ENCODE measurements at places on chromosomes 13 and 19.
A peak's percentile ranks its signal among the peaks of the same experiment; 100 is the strongest.

GRCh38 chr13:114225610-114226009, 9.1 kb upstream of the CDC16 start:
- DNase-seq: no peak

- DNase-seq: no peak
Measured at GRCh38 chr19:35727053-35727955, 9.5 kb downstream of the KMT2B start.

DNA sequence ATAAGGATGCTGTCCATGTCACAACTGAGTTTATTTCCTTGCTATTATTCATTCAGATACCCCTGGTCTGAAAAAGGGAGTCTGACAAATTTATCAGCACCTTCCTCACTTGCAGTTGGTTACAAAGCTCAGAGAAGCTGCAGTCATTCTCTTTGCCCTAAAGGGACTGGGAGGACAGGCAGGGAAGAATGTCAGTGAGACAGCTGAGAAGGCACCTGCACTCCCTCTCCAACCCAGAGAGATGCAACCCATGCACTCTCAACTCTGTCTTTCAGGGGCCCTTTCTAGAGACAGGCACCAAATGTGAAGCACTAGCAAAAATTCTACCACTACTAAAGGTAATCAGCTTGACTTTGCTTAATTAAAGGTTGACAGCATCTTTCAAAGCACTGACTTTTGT, 83.3 kb downstream of the CRYL1 start:
- DNase-seq: no peak

DNA sequence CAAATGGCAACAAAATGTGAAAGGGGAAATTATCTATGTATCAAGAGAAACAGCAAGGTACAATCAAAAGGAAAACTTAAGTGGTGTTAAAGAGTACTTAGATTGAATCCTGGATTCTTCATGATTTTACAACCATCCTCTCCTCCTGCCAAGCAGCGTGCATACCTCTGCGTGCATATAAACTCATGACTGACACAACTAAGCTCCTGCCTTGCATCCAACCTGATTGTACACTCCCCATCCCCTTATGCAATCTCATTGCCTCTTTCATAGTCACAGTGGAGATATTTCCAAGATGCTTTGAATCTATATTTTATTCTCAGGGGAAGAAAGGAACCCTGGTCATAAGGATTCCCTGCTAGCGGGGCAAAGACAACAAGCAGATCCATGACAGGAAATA, 499.9 kb downstream of the KCTD12 start:
- no peak for DNase-seq

GRCh38 chr19:39328046-39328705, 7.5 kb upstream of the LRFN1 start:
- DNase-seq: peak; percentile 77

DNA sequence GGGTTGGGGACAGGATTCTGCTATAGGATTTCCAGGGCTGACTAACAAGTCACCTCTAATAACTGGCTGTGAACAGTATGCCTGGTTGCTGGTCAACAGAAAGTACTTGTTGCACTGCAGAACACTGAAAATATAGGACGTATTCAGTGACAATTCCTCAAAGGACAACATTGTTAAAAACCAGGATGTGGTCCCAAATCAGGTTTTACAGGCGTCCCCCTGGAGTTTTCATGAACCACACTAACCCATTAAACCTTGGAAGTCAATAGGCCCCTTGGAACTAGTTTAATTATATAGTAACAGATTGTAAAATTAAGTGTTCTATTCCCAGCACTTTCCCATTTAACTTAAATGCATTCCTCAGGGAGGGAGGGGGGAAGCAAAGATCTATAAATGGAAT, 495.4 kb downstream of the TBC1D4 start:
- DNase-seq: no peak

- no peak for DNase-seq
Measured at GRCh38 chr19:30449673-30450072, 77.5 kb downstream of the ZNF536 start.

DNA sequence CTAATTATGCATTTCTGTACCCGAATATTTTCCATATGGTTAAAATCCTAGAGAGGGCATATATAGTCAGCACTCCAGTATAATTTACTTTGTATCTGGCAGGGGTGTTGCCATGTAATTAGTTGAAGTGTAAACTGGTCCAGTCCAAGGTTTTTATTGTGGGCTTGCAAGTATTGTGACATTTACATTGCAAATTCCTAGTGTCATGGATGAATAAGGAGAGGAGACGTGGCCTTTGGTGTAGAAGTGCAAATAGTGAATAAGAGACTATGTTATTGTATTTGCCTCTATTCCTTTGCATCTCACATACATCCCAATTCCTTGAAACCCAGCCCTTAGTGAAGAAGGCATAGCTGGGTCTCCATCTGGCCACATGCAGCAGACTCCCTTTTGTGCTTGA, 330.6 kb downstream of the ATP8A2 start:
- no peak for DNase-seq

- DNase-seq: no peak
Measured at GRCh38 chr19:1671716-1672037, 19.3 kb upstream of the TCF3 start.

DNA sequence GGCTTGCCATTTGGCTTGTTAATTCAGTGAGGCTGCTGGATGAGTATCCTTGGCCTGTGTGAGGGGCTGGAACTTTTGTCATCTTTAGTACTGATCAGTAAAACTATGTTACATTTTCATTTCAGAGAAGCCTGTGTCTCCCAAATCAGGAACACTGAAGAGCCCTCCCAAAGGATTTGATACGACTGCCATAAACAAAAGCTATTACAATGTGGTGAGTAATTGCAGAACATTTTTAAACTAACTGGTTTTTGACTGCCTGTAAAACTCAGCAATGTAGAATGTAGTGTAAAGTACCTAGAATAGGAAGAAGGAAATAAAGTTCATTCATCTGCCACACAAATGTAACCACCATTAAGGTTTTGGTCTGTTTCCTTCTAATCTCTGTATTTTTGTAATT, 87.4 kb upstream of the TEX29 start:
- DNase-seq: no peak

GRCh38 chr19:42285988-42286348, 16.0 kb upstream of the PRR19 start:
- no peak for DNase-seq

DNA sequence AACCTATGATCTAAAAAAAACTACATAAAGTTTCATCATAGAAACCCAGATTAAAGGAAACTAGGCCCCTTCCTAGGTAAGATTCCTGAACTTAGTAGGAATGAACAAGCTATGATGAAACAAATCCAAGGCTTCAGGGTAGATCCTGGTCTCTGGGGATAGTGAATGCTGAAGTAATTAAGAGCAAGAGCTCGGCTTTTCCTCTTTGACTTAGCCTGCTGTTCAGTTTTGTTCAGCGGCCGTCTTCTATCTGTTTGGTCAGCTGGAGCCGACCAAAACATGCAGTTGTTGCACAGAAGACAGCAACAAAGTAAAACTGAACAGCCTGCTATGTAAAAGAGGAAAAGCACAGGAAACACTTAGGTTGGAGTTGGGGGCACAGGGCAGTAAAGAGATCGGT, 44.1 kb upstream of the RFXAP start:
- no peak for DNase-seq

DNA sequence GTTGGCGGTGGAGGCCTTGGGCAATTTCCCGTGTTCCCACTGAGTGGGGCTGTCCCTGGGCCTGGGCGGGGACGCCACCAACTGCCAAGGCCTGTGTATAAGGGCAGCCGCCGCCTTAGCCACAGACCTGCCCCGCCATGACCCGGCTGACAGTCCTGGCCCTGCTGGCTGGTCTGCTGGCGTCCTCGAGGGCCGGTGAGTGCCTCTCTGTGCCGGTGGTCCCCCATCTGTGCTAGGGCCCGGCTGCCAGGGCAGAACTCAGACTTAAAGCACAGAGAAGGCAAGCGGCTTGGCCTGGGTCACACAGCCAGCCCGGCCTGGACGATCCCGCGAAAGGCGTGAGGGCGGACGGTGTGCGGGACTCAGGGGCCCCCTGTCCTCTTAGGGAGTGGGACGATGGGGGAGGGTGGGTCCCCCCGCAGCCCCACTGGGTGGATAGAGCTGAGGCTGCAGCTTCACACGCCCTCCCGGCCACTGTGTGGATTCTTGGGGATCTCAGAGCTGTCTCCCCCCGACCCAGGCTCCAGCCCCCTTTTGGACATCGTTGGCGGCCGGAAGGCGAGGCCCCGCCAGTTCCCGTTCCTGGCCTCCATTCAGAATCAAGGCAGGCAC, at the start of gene AZU1:
Gene AZU1 (plus strand): TSS at position 128 of the 612 bp plus-strand sequence. CDS start 10 bp downstream, at position 138.
- DNase-seq: no peak

DNA sequence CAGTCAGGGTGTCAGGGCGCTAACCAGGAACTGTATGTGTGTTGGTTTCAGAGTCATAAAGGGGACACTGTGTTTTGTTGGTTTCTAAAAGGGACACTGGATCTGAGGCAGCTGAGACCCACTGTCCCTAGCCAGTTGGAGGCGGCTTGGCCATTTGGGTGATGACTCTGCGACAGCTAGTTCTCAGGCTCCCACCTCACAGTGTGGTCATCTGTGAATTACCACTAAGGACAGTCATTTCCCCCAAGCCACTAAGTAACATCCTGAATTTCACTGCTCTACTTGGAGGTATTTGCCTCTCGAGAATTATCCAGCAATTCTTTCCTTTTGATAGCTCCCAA, 51.5 kb downstream of the EPS15L1 start:
- no peak for DNase-seq

GRCh38 chr13:60267498-60268202, 103.9 kb upstream of the DIAPH3 start:
- no peak for DNase-seq

GRCh38 chr13:112859128-112859816, 109.7 kb upstream of the MCF2L start:
- DNase-seq: no peak

- DNase-seq: no peak
Measured at GRCh38 chr13:49367640-49368422, 76.0 kb downstream of the CAB39L start.

- DNase-seq: no peak
Measured at GRCh38 chr13:46051968-46052318, 603 bp downstream of the ZC3H13 start.

GRCh38 chr13:99980824-99981734, 505 bp upstream of the ZIC2 start:
- no peak for DNase-seq

DNA sequence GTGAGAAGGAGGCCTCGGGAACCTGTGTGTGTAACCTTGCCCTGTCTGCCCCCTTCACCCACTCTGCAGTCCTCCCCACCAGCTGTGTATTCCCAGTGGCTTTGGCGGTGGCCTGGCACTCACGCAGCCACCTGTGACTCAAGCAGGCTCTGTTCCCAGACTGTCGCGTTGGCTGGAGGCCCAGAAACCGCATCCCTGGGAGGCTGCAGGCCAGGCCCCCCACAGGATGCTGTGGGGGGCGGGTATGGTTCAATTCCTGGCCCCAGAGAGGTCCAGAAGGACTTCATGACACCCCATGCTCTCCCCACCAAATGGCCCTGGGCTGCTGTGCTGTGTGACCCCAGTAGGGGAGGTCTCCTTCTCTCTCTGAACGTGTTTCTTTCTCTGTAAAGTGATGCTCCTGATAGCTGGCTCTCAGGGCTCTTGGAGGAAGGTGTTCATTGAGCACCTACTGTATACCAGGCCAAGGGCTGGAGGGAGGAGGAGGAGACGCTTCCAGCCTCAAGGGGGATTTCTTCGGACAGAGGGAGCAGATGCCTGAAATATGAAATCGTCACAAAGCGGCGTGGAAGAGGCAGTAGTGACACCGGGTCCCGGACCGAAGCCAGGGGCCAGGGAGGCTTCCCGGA, 1.9 kb upstream of the LINGO3 start:
- DNase-seq: no peak

GRCh38 chr13:94113245-94113644, 366.2 kb downstream of the DCT start:
- DNase-seq: no peak

- DNase-seq: no peak
Measured at GRCh38 chr13:25739376-25739775, 312.4 kb downstream of the SHISA2 start.

- no peak for DNase-seq
Measured at GRCh38 chr13:43786766-43787517, at the start of gene ENOX1. Gene ENOX1 (minus strand): TSS chr13:43786972.

- no peak for DNase-seq
Measured at GRCh38 chr19:51793994-51794393, 963 bp upstream of the FPR3 start.

- DNase-seq: no peak
Measured at GRCh38 chr13:113860051-113860664, 3.7 kb downstream of the GAS6 start.

GRCh38 chr13:30022796-30023195, 172.4 kb upstream of the UBL3 start:
- DNase-seq: no peak

- DNase-seq: no peak
Measured at GRCh38 chr19:13060233-13060963, 42.3 kb downstream of the LYL1 start.

DNA sequence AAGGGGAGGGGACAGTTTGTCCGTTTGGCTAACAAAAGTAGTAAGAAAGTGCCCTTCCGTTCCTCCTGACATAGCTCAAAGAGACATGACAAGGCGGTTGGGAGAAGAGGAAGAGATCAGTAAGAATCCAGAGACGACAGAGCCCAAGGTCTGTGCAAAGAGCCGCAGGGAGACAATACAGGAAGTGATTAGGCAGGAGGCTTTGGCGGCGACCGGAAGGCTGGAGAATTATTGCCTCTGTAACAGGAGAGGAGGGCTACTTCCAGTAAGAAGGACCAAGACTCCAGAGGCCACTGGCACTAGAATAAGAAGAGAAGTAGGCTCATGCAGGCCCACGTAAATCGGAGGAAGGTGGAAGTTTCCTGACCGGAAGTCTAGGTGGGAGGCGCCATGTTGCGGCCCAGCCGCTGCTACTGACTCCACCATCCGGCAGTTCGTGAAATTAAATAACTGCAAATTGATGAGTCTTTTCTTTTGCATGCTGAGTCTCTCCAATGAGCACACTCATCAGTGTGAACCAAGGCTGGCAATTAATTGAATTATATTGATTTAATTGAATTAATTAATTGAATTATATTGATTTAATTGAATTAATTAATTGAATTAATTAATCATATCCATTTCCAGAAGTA, 9.9 kb downstream of the RFX2 start:
- DNase-seq: no peak

GRCh38 chr13:20953245-20953931, 50.8 kb upstream of the XPO4 start:
- no peak for DNase-seq

- DNase-seq: no peak
Measured at GRCh38 chr19:16076958-16077611, 790 bp downstream of the TPM4 start.
